Karpas-422 (cell line): ENCODE measurements at places on chromosomes 11 and 22.

DNA sequence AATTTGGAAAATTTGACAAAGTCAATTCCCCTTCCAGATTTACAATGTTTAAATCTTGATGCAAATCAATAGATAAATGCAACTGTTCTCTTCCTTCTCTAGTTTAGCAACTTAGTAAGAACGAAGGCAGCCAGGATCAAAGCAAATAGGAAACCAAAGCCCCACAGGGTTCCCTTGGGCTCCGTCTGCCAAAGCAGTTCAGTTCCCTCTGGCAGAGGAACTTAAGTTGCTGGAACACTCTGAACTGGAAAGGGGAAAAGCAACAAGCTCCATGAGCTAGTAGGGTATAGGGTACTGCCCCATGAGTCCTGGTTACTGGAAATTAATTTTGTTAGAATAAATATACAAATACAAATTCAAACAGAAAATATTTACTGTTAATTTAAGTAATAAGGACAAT is 91.3 kb downstream of the RELT start:
- no peak for DNase-seq
- no peak overlapping the region for H3K4me3 ChIP-seq
- no peaks in the 10 kb centered on the region for H3K27me3 ChIP-seq
- no peaks in the 10 kb centered on the region for H3K36me3 ChIP-seq
- no peaks in the 10 kb centered on the region for H3K4me1 ChIP-seq

- no peak overlapping the region for H3K4me3 ChIP-seq
- no peaks in the 10 kb centered on the region for H3K27me3 ChIP-seq
- H3K36me3 ChIP-seq = no peaks in the 10 kb centered on the region
- no peak overlapping the region for H3K27ac ChIP-seq
- no peak for DNase-seq
These were observed 106.4 kb downstream of the TRAF6 start for GRCh38 chr11:36403661-36404060.

DNA sequence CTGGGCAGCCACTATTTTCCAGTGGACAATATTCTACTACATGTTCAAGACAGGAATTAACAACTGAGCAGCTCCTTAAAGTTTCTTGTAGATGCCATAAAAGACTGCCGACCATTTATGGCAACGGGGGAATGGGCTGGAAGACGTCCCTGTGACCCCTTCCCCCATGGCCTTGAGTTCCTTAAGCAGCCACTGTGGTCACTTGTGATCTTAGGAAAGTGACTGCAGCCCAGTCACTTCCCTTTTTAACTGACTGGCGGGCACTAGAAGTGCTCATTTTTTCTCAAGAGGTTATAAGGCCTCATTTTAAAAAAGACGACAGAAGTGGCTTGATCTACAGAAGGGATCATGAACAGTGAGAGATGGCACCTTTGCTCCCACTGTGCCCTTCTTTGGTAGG is 153.2 kb upstream of the NARS2 start:
- no peaks in the 10 kb centered on the region for H3K36me3 ChIP-seq
- no peak overlapping the region for H3K4me3 ChIP-seq
- H3K27ac ChIP-seq = no peak overlapping the region
- H3K4me1 ChIP-seq = no peaks in the 10 kb centered on the region

DNA sequence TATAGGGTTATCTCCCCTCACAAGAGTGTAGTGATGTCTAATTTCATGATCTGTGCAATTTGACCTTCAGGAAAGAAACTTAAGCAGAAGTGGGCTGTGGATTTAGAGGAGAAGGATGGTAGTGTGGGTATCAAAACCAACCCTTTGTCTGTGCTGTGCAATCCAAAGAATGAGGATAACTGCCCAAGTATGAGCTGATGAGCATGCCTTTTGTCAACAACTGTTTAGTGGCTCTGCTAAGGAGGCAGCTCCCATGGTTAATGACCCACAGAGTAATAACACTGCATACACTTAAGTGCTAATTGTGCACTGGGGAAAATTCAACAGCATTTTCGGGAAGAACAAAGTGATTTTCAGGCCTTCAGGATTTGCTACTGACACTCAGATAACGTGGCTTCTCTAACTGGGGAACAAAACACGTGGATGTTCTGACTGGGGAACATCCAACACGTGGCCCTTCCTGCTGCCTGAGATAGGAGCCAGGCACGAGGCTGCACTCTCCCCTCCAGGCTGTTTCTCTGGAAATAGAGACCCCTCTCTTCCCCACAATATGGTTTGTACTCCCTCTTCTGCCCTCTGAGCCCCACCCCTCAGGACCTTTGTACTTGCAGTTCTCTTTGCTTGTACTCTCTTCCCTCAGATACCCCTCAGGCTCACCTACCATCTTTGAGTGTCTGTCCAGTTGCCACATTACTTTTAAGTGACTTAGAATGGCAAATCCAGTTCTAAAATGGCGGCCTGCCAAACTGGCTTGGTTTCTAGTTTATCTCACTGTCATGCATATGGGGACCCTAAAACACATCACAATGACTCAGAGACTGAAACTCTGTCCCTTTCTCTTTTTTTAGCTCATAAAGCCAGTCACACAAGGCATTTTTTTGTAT is 234.9 kb upstream of the POU2AF2 start:
- DNase-seq = no peak
- H3K4me3 ChIP-seq = no peak overlapping the region
- no peak overlapping the region for H3K27ac ChIP-seq
- H3K4me1 ChIP-seq = peaks cover 11% of the 10 kb centered on the region
- H3K27me3 ChIP-seq = no peaks in the 10 kb centered on the region

DNA sequence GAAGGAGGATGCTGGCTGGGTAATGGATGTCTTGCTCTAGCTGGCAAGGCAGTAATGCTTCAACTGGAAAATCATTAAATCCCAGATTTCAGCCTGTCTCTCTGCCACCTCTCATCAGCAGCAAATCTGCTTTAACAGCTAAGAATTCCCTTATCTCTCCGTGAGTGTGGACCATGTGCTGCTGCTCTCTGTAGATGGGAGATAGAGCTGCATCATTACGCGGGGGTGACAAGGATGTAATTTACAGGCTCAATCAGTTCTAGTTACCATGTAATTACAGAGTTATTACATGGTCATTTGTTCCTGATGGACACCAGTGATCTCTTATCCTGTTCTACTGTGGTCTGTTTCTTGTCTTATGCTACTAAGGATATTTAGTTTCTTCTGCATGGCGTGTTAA is 665.4 kb downstream of the NTM start:
- no peak overlapping the region for H3K27ac ChIP-seq
- no peak for DNase-seq
- H3K4me3 ChIP-seq = no peak overlapping the region
- no peaks in the 10 kb centered on the region for H3K27me3 ChIP-seq

DNA sequence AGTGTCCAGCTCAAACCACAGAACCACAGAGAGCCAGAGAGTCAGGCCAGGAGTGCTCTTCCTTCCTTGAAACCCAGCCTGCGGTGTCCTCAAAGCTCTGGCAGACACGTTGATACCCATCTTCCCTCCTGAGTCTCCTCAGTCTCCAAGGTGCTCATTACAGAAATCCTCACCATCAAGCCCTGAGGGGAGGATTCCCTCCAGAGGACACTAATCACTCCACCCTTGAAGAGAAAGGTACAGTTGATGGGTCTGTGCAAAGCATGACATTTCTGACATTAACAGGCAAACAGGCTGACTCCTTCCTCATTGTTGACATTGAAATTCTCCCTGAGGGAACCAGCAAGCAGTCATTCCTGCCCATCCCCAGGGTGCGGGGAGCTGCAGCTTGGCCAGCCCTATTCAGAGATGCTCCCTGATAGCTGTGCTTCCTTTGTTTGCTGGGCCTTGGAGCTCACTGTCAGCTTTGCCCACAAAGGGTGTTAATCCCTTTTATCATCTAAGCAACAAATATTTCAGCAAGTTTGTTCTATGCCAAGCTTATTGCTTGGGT is 101.7 kb upstream of the CSNK2A3 start:
- no peak overlapping the region for H3K4me3 ChIP-seq
- DNase-seq = no peak
- no peaks in the 10 kb centered on the region for H3K27me3 ChIP-seq
- H3K4me1 ChIP-seq = no peaks in the 10 kb centered on the region
- H3K36me3 ChIP-seq = no peaks in the 10 kb centered on the region

DNA sequence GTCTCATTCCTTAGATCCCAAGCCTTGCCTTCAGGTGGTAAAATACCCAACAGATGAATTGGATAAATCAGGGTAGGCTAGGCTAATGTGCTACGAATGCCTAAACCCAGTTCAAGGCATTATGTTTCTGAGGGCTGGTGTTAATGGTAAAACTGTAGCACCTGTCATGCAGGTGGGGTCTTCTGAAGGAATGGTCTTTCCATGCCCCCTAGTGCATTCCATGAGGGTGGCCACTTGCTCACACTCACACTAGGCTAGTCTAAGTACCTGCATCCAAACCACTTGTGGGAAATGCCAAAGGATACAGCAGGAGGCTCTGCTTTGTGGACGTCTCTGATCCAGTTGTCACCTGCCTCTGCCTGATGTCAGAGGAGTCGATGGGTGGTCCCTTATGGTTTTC is 24.2 kb upstream of the UCP3 start:
- no peaks in the 10 kb centered on the region for H3K4me1 ChIP-seq
- H3K36me3 ChIP-seq = peaks cover 17% of the 10 kb centered on the region; the same call in 1 of the 2 replicates
- H3K27me3 ChIP-seq = no peaks in the 10 kb centered on the region
- H3K4me3 ChIP-seq = no peak overlapping the region

GRCh38 chr11:97022955-97023354 is 633.1 kb downstream of the JRKL start:
- no peak overlapping the region for H3K27ac ChIP-seq
- H3K36me3 ChIP-seq = no peaks in the 10 kb centered on the region
- H3K4me3 ChIP-seq = no peak overlapping the region
- no peak for DNase-seq
- no peaks in the 10 kb centered on the region for H3K27me3 ChIP-seq
- no peaks in the 10 kb centered on the region for H3K4me1 ChIP-seq

DNA sequence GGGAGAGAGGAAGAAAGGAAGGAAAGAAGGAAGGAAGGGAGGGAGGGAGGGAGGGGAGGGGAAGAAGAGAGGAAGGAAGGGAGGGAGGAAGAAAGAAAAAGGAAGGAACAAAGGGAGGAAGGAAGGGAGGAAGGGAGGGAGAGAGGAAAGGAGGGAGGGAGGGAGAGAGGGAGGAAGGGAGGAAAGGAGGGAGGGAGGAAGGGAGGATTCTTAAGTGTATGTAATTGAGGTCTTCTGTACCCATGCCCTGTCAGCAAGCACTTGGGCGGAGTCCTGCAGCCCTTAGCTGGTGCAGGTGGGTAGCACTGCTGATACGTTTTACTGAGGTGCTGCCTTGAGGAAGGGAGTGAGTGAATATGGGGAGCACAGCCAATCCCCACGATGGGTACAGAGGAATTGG is 56.9 kb upstream of the RASD2 start:
- H3K27ac ChIP-seq = no peak overlapping the region
- H3K4me1 ChIP-seq = no peaks in the 10 kb centered on the region
- H3K4me3 ChIP-seq = no peak overlapping the region

DNA sequence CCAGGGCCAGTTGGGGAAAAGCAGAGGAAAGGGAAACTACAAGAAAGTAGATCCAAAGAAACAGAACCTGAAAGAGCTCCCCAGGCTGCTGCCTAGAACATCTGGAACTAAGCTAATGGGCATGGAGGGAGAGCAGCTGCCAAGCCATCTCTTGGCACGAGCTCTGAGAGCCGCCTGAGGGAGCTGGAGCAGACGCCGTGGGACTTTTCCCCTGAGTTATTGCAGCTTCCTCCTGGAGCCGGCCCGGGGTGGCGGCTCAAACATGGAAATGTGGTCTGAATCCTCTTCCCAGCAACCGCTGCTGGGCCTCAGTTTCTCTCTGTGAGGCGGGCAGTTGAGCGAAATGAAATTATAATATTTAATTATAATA is 41.8 kb downstream of the LIF start:
- DNase-seq = no peak
- no peaks in the 10 kb centered on the region for H3K4me1 ChIP-seq
- H3K27ac ChIP-seq = no peak overlapping the region
- H3K4me3 ChIP-seq = no peak overlapping the region
- H3K36me3 ChIP-seq = no peaks in the 10 kb centered on the region

- H3K36me3 ChIP-seq = peaks cover 51% of the 10 kb centered on the region; the same call in 1 of the 2 replicates
- H3K4me1 ChIP-seq = no peaks in the 10 kb centered on the region
- no peak overlapping the region for H3K4me3 ChIP-seq
- peak overlapping the region; percentile 38; the same call in 1 of the 2 replicates for H3K27ac ChIP-seq
- H3K27me3 ChIP-seq = no peaks in the 10 kb centered on the region
These were observed 16.0 kb downstream of the CDC45 start for GRCh38 chr22:19495562-19496323.

- no peak for DNase-seq
- H3K36me3 ChIP-seq = no peaks in the 10 kb centered on the region
- H3K27ac ChIP-seq = no peak within 1 kb of the TSS
- H3K27me3 ChIP-seq = no peaks in the 10 kb centered on the region
- no peak within 1 kb of the TSS for H3K4me3 ChIP-seq
These were observed at the start of gene CTNND1 for GRCh38 chr11:57761301-57762234. Gene CTNND1, plus strand, starts transcription at chr11:57761802. Its CDS starts 29,677 bp downstream, at chr11:57791479.

DNA sequence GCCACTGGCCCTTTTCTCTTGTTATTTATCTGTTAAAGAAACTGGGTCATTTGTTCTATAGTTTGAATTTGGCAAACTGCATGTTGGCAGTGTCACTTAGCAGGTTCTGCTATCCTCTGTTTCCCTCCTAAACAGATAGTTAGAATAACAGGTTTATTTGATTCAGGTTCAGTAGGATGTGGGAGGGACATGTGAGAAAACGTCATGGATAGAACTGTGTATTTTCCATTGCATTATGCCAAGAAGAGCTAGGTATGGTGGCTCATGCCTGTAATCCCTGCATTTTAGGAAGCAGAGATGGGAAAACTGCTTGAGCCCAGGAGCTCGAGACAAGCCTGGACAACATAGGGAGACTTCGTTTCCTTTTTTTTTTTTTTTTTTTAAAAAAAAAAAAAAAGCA is 24.3 kb downstream of the PATL1 start:
- H3K4me3 ChIP-seq = no peak overlapping the region
- H3K27me3 ChIP-seq = no peaks in the 10 kb centered on the region
- DNase-seq = no peak
- peaks cover 70% of the 10 kb centered on the region for H3K36me3 ChIP-seq
- no peaks in the 10 kb centered on the region for H3K4me1 ChIP-seq
- H3K27ac ChIP-seq = no peak overlapping the region

- H3K4me1 ChIP-seq = no peaks in the 10 kb centered on the region
- H3K27me3 ChIP-seq = no peaks in the 10 kb centered on the region
- H3K36me3 ChIP-seq = no peaks in the 10 kb centered on the region
- no peak overlapping the region for H3K4me3 ChIP-seq
These were observed 328.8 kb upstream of the PITPNB start for GRCh38 chr22:28247667-28248363.

DNA sequence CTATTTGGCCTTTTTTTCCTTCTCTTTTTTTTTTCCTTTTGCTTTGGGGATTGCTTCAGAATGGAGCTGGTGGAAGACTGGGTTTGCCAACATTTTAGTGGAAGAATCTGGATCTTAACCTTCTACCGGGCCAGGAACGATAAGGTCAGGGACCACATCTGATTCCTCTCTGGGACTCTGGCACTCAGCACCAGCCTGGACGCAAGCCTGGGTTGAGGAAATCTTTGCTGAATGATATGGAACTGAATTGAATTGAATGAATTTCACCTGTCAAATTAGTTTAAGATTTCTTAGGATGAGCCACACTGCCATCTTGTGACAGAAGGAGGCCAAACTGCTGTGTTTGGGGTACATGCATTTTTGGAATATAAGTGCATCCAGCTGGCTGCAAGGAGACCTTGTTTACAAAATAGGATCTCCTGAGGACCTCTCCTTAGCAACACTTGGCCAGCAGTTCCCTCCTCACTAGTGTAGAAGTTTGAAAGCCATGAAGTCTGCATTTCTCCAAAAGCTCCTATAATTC is 30.4 kb downstream of the TPBGL start:
- peaks cover 6% of the 10 kb centered on the region for H3K4me1 ChIP-seq
- peak; percentile 63 for DNase-seq
- no peaks in the 10 kb centered on the region for H3K27me3 ChIP-seq
- H3K36me3 ChIP-seq = no peaks in the 10 kb centered on the region
- H3K27ac ChIP-seq = no peak overlapping the region
